ENCODE measurements at places on chromosomes 7 and 10.

DNA sequence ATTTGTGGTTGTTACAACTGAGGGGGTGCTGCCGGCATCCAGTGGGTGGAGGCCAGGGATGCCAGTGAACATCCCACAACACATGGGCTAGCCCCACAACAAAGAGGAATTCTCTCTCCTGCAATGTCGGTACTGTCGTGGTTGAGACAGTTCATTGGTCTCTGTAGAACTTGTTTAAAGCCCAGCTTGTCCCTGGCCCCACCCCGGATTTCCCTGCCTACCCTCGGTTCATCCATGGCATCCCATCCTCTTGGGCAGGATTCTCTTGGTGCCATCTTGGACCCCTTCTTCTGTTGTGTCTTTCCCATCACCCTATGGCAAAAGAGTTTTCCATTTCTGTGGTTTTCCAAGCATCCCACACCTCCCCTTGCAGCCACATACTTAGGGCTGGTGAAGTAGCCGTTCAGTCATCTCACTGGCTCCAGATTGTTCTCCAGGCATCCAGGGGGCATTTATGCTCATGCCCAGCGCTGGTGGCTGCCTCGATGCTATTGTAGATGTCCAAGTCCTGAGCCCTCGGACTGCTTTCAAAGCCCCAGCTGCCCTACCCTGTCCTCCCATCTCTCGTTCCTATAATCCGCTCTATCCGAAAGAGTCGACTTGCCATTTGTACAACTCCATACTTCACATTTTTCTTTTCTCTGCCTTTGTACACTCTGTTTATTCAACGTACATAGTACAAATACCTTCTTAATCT, 39.2 kb downstream of the MGMT start:
- DNase-seq: no peak

DNA sequence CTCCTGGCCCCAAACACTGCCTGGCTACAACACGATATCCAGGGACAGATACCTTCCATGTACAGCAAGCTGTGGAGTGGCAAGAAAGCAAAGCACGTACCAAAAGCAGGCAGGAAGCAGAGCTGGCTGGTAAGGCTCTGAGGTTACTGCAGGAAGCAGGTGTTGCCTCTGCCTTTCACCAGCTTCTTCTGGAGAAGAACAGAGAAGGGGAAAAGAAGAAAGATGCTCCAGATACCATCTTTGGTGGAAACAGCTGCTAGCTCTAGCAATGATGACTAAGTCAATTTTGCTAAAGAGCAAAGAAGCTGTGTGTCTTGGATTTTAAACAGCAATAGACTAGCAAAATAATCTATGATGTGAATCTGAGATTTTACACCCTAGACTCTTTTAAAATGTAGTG, 34.9 kb upstream of the PRSS1 start:
- no peak for DNase-seq

DNA sequence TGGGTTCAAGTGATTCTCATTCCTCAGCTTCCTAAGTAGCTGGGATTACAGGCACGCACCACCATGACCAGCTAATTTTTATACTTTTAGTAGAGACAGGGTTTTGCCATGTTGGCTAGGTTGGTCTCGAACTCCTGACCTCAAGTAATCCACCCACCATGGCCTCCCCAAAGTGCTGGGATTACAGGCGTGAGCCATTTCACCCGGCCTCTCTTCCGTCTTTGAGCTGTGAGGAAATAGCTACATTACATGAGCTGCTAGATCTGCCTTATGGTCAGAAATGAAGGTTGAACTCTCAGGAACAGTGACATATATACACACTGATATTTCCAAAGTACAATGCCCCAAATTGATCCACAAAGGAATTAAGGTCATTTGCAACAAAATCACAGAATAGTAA, 2.4 kb downstream of the BLVRA start:
- DNase-seq: no peak

DNA sequence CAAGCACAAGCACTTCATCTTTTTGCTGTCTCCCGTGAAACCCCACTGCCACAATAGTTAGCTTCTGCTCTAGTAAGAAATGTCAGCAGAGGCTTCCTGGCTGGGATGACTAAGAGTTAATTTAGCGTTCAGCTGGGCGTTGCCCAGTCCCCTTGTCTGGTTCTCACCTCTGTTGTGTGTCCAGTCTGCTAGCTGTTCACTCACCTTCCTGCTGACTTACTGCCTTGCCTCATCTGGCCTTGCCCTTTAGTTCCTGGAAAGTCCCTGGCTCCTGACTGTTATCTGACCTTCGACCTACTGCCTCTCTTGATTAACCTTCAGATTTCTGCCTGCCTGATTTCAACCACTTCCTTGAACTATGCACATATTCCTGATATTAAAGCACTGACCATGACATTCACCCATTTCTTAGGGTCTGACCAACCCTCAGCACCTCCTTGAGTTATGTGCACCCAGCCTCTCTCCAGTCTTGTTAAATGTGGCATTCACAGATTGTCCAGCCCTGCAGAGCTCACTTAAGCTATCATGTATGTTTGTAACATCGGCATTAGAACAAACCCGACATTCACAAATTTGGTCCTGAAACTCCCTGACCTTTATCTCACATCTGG, 30.3 kb downstream of the C7orf33 start:
- DNase-seq: no peak

GRCh38 chr10:127157089-127157488, 39.3 kb downstream of the INSYN2A start:
- DNase-seq: no peak

Data from cortex of kidney (tissue), 1 donor.